ENCODE measurements at places on chromosomes 1 and 21.

- DNase-seq, result no peak
These were observed 15.2 kb downstream of the SPATA21 start for GRCh38 chr1:16422041-16422440.

DNA sequence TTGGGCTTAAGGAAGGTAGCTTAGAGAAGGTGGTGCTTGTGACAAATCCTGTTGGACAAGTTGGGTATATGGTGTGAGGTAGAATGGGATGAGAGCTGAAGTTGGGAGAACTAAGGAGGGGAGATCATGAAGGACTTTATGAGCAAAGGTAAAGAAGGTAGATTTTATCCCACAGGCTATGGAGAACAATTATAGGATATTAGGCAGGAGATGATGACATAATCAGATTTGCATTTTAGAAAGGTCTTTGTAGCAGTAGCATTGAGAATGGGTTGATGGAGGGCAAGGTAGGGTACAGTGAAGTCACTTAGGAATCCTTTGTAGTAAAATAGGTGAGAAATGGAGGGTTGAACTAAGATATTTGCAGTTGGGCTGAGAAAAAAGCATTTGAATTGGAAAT is 14.9 kb upstream of the TCHH start:
- no peak for DNase-seq

GRCh38 chr1:10969267-10969970 is 43.0 kb upstream of the TARDBP start:
- no peak for DNase-seq

GRCh38 chr1:207429963-207430362 is 24.2 kb upstream of the CR2 start:
- no peak for DNase-seq

Data from brain (organoid and tissue), 16 donors.